ENCODE measurements at places on chromosomes 2 and 18.

DNA sequence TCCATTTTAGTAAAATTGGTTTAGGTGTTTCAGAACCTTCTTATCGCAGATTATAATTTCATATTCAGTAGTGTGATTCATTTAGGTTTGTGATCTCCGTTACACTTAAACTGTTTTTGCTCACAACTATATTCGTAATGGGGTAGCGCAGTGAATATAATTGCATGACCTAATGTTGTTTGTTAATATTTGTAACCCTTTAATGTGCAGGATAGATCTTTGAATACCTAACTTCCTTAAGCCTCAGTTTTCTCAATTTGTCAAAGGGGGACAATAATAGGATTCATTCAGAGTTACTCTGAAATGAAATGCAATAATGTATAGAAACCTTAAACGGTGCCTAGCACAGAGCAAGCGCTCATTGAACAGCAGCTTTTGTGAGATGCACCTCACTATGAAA, 558 bp upstream of the ZDBF2 start:
- no peak for DNase-seq

DNA sequence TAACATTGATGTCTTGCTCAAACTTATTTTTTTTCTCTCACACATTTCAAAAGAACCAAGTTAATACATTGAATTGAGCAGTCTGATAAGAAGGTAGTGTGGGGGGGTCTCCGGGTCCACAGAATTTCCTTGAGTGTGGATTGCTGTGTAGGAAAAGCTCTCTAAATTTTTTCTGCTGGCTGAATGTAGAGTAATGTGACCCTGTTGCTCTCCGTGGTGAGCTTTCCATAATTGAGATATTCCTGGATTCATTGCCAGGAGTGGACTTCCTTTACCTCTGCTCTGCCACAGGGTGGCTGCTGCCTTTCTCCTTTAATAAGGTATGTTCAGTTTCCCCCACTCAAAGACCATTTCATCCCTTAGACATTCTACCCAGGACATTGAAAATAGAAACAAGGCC, 50.9 kb downstream of the PKP4 start:
- no peak for DNase-seq

DNA sequence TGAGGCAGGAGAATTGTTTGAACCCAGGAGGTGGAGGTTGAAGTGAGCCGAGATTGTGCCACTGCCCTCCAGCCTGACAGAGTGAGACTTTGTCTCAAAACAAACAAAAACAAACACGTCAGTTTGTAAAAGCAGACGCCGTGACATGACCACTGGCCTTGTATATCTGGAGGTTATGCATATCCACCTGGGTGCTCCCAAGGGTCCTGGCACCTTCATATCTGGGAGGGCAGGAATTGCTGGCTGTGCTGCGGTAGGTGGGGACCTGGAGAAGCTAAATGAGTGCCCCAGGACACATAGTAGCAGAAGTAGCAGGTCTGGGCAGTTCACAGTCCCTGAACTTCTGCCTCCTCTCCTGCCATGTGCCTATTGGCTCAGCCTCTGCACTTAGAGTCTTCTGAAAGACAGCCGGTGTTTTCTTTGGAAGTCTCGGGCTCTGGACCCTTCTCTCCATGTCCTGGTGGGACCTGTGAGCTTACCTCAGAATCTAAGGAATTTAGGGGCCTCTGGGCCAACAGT, 30.9 kb upstream of the IL1R2 start:
- no peak for DNase-seq

- no peak for DNase-seq
Measured at GRCh38 chr2:100645695-100646429, 83.1 kb downstream of the PDCL3 start.

DNA sequence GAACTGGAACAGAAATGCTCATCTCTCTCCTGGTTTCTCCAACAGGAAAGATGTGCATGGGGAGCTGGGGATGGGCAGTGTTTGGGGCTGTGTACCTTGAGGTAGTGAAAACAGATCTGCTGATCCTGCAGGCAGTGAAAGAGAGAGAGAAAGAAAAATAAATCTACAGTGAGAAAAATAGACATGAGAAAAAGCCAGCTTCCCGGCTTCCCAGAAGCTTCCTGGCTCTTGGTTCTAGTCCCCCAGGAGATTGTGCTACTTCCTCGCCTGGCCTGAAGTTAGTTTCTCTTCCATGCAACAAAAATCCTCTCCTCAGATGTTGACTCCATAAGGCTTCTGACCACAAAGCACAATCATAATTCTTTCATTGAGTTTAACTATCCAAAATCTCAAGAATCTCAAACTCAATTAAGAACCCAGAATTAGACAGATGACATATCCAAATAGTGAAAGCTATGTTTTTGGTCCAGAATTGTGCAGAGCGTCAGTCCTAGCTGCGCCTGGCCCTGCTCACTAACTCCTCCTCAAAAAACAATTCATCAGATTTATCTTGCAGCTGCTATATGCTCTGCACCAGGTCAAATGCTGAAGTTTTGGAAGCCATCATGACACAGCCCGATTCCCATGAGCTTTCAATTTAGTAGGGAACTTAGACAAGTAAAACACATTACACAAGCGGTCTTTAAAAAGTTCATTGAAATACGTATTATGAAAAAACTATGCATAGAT, 20.1 kb upstream of the NAB1 start:
- DNase-seq, result no peak

DNA sequence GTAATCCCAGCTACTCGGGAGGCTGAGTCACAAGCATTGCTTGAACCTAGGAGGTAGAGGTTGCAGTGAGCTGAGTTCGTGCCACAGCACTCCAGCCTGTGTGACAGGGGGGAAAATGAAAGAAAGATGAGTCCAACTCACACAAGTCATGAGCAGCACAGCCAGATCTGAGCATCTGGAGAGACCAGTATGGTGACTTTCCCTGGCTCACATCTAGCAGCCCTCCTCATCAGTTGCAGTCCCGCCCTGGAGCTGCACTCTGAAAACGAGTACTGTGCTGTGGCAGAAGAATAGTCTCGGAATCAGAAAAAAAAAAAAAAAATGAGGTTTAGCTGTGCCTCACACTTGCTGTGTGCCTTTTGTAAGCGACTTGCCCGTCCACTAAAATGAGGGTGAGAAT, 74.4 kb upstream of the TRIB2 start:
- no peak for DNase-seq

DNA sequence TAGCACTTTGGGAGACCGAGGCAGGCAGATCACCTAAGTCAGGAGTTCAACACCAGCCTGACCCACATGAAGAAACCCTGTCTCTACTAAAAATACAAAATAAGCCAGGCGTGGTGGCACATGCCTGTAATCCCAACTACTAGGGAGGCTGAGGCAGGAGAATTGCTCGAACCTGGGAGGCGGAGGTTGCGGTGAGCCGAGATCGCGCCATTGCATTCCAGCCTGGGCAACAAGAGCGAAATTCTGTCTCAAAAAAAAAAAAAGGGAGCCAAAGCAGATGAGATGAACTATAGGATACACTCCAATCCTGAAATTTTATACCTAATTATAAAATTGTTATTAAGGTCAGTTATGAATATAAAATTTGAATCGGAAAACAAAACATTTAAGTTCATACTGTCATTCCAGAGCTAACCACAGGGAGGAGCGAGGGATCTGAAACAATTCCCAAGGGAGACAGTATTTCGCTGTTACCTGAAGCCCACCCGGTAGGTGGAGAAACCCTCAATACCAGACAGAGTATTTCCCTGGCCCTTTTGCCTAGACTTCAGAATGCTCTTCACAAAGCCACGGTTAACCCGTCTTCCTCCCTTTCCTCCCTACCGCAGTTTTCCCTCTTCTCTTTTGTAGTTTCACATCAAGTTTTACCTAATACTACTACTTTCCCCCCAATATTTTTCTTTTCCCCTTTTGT, 1.4 kb downstream of the PPM1G start:
- DNase-seq, result peak; percentile 19

DNA sequence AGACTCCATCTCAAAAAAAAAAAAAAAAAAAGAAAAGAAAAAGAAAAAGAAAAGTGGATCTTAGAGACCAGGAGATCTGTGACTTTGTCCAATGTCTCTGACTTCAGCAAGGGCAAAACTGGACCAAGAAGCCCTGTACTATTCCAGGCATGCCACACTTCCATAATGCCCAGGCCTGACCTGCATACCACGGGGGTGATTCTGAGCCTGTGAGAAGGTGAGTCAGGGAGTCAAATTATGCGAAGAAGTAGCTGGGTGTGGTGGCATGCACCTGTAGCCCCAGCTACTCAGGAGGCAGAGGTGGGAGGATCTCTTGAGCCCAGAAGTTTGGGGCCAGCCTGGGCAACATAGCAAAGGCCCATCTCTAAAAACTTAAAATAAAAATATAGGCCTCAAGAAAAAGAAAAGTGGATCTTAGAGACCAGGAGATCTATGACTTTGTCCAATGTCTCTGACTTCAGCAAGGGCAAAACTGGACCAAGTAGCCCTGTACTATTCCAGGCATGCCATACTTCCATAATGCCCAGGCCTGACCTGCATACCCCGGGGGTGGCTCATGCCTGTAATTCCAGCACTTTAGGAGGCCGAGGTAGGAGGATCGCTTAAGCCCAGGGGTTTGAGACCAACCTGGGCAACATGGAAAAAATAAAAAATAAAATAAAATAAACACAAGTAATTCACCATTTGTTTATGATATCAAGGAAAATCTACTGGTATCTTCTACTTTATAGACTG, 12.2 kb upstream of the PUM2 start:
- no peak for DNase-seq

- DNase-seq, result no peak
Measured at GRCh38 chr18:74459889-74460288, 2.8 kb upstream of the DIPK1C start.

GRCh38 chr2:236616624-236617023, 47.0 kb downstream of the ACKR3 start:
- no peak for DNase-seq

DNA sequence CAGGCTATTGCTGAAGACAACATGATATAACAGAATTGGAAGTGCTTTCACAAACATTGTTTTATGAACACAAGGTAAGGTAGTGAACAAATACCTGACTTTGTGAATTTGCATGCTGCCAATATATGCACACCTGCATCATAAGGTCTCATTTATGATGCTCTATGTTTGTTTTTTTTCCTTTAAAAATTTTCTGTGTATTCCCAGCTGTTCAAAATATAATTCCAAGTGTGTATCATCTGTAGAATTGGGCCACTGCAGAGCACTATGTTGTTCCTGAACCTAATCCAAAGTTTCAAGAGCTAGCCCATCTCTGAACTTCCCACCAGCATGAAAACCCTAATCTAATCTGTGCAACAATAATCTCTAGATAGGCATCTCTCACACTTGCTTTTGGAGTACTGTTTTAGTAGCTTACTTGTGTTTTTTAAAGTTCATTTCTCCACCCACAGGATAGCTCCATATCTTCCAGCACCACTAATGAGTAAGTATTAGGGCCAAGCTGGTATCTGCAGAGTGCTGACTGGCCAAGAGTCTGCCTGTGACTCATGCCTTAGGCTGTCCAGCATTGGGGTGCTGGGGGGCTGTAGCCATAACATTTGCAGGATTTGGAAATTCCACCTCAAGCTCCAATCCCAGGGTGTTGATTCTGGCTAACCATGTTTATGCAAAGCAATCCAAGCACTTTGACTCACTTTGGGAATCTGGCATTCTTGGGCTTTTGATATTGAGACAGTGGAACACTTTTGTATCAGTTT, 208.2 kb upstream of the REV1 start:
- DNase-seq, result no peak

DNA sequence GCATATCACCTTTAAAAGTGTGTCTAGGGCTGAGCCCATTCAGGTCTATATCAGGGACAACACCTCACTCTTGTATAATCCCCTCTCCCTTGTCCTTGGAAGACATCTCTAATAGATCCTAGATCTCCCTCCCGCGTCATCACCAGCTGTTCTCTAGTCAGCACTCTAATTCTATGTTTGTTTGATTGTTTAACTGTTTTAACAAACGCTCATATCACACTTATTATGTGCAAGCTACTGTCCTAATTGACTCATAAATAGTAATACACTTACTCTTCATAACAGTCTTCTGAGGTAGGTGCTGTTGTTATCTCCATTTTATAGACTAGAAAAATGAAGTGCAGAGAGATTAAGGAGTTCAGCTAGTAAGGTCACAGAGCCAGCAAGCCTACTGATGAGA, 1.6 kb upstream of the ERMN start:
- no peak for DNase-seq

DNA sequence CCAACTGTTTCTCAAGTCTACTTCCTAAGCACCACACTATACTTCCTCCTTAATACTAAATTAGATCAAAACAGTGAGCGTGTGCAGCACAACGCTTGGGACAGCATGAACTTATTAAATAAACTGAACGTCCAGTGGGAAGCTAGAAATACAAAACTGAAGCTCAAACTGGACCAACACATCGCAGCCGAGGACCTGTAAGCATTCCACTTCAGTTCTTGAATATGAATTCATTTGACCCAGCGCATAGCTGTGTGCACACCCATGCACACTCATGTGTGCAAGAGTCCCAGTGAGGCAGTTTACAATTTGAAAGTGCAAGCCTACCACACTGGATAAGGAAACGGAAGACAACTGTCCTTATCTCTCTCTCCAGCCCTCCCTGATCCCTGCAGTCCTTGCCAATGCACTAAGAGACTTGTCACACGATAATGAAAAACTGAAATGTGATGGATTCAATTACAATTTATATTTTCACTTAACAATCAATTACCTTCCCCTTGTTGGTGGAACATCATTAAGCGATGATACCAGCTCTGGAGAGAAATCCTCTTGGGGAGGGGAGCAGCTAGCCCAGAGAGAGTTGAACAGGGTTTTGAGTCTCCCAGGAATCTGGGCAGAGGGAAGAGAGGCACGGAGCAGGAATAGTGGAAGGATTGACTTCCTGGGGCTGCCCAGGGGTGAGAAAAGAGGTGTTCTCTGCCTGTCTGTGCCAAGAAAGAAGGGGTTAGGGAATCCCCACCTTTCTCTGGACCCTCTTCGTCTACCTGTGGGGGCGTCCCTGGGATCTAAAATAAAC, 186.5 kb upstream of the KLHL29 start:
- DNase-seq, result no peak

DNA sequence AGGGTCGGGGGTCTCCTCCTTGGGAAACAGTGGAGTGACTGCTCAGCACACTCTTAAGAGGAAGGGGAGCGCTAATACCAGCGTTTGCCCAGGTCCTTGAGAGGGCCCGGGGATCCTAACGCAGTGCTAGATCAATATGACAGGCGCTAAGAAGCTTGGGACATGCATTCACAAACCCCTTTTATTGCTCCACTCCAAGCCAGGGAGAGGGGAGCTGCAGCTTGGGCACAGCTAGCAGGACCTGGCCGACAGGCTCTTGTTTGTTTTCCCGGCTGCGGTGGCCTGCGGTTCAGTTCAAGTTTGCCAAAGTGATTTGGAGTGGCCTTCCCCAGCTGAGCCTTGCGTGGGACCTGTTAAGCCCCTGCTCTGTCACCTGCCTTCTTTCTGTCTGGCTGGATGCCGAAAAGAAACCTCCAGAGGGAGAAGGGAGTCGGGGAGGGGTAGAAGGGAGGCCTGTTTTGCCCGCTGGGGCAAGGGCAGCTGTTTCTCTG, 152.1 kb downstream of the GLI2 start:
- DNase-seq, result no peak

GRCh38 chr2:42044939-42045338, 2.9 kb upstream of the PKDCC start:
- no peak for DNase-seq

- DNase-seq, result no peak
Measured at GRCh38 chr2:203808046-203808750, 59.4 kb upstream of the CTLA4 start.

- DNase-seq, result no peak
Measured at GRCh38 chr2:173661586-173661985, 303.6 kb downstream of the SP3 start.

Data from inflammatory macrophage treated with lipopolysaccharide for 4 hours (primary cell).